Renal pelvis (tissue), 12 donors: ENCODE measurements at places on chromosomes 1 and 21.

GRCh38 chr1:157157501-157158190 lies 19.5 kb upstream of the ETV3 start:
- no peak for DNase-seq

DNA sequence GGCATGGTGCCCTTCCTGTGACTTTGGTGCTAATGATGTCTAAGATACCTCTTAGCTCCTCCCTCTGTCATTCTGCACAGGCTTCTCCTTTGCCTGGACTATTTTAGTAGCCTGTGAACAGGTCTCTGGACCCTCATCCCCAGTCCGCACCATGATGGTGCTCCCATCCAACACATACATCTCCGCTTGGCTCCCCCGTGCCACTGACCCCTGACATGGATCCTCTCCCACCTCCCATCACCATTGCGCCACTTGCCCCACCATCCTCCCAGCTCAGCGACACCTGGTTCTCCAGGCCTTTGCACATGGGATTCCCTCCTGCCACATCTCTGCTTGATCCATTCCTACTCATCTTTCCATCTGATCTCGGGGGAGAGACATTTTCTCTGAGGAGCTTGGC lies 33.9 kb downstream of the RUNX3 start:
- DNase-seq, result no peak

GRCh38 chr1:117574161-117574835 lies 31.6 kb upstream of the TENT5C start:
- DNase-seq, result no peak

GRCh38 chr1:112457955-112458354 lies 50.8 kb upstream of the WNT2B start:
- no peak for DNase-seq

GRCh38 chr1:3482378-3482849 lies 27.9 kb downstream of the ARHGEF16 start:
- no peak for DNase-seq

- no peak for DNase-seq
Measured at GRCh38 chr1:7483634-7484383, 287.3 kb upstream of the VAMP3 start.

DNA sequence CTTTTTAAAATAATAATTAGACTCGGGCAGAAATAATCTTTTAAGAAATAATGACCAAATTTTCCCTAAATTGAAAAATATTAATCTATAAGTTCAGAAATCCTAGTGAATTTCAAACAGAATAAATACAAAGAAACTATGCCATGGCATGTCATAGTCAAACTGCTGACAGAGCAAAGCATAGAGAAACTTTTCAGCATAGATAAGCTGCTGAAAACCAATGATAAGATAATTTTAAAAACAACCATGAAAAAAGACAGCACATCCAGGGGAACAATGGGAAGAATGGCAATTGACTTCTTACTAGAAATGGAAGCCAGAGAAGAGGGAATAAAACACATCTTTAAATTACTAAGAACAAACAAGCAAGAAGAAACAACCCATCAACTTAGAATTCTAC lies 19.8 kb downstream of the CD1D start:
- DNase-seq, result no peak

DNA sequence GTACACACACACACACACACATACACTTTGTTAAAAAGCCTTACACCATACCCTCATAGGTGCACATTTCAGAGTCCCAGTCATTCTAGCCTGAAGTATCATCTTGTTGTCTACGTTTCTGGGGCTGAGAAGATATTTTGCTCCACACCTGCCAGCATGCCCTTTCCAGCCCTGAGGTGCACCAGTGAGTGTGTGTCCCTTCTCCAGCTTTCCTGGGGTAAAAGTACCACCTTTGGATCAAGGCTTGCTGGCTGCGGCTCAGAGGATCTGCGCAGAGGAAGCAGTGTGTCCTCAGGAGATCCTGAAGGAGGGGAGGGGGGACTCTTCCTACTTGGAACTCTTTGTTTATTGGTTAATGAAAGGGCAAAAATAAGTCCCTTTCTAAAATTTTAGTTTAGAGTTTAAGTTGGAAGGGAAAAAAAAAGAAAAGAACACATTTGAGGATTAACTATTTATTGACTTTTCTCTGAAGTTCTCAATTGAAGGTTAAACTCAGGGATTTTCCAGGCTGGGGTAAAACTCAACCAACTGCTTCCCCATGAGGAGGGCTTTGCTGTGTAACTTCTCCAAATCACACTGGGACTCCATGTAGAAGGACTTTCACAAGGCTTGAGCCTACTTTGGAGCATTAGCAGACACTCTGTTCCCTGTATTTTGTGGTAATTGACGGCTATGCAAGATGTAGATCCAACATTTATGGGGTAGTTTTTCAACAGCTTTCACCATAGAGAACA lies 200.3 kb upstream of the SGIP1 start:
- no peak for DNase-seq

DNA sequence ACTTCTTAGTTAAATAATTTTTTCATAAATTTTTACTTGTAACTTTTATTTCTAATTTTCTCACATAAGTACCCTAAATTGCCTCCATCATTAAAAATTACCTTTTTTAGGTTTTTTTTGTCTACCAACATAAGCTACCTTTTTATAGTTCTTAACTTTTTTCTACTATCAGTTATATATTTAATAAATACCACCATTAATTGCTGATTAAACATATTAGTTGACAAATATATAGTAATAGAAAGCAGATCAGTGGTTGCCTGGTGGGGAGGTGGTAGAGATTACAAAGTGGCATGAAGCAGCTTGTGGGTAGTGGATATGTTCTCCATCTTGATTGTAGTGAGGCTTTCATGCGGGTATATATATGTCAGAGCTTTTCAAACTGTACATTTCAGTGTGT lies 6.1 kb upstream of the SH3BP5L start:
- DNase-seq, result no peak

- DNase-seq, result no peak
Measured at GRCh38 chr1:30353637-30354036, 369.7 kb downstream of the MATN1 start.

DNA sequence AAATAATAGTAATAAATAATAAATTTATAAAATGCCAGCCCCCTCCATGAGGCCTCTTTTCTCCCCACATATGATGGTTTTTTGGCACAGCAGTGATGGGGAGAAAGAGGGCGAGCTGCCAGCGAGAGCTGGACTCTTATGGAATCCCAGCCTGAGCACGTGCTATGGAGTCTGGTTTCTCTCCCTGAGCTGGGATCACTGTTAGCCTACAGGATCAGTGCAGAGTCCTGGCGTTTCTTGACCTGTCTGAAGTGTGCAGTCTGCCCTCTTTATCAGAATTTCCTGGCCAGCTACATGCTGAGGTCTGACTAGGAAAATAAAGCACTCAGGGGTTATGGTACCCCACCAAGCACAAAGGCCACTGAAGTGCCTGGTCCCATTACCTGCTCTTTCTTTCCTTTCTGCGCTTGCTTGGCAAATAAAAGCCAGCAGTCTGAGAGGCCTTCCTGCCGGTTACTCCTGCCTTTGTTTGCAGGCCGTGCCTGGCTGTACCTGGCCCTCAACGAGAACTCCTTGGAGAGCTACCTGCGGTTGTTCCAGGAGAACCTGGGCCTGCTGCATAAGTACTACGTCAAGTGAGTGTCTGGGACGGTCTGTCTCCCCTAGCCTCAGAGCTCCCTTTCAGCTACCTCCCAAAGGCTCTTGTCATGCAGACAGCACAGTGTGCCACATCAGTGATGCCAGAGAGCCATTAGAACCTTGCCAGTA lies 18.5 kb upstream of the SLC25A34 start:
- DNase-seq, result no peak

- DNase-seq, result no peak
Measured at GRCh38 chr1:168488138-168488537, 55.7 kb downstream of the XCL2 start.

- DNase-seq, result peak; percentile 38
Measured at GRCh38 chr1:32334864-32335534, 1.0 kb downstream of the MARCKSL1 start.

- DNase-seq, result no peak
Measured at GRCh38 chr1:184189361-184189760, 137.8 kb downstream of the TSEN15 start.

- DNase-seq, result no peak
Measured at GRCh38 chr1:206856674-206857464, 8.6 kb upstream of the IL20 start.

GRCh38 chr1:47663286-47663685 lies 225.4 kb downstream of the FOXD2 start:
- DNase-seq, result no peak

GRCh38 chr1:114669562-114670082 lies at the start of gene DENND2C:
Gene DENND2C, minus strand, starts transcription at chr1:114670049. Its CDS starts 44,065 bp downstream, at chr1:114625984.
- DNase-seq, result no peak

- no peak for DNase-seq
Measured at GRCh38 chr1:84849357-84849975, 43.5 kb downstream of the LPAR3 start.

- DNase-seq, result no peak
Measured at GRCh38 chr1:235622936-235623779, 26.4 kb downstream of the GNG4 start.

DNA sequence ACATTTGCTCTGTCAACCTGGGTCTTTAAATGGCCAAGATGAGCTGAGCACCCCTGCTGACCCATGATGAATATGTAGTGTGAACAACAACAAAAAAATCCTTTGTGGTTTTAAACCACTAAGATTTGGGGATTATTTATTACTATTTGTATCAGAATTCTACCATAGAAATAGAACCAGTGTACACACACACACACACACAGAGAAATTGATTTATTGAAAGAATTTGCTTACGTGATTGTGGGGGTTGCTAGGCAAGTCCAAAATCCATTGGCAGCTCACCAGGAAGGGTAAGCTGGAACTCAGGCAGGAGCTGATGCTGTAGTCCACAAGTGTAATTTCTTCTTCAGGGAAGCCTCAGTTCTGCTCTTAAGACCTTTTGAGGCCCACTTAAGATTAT lies 82.5 kb upstream of the MAP1LC3C start:
- no peak for DNase-seq

DNA sequence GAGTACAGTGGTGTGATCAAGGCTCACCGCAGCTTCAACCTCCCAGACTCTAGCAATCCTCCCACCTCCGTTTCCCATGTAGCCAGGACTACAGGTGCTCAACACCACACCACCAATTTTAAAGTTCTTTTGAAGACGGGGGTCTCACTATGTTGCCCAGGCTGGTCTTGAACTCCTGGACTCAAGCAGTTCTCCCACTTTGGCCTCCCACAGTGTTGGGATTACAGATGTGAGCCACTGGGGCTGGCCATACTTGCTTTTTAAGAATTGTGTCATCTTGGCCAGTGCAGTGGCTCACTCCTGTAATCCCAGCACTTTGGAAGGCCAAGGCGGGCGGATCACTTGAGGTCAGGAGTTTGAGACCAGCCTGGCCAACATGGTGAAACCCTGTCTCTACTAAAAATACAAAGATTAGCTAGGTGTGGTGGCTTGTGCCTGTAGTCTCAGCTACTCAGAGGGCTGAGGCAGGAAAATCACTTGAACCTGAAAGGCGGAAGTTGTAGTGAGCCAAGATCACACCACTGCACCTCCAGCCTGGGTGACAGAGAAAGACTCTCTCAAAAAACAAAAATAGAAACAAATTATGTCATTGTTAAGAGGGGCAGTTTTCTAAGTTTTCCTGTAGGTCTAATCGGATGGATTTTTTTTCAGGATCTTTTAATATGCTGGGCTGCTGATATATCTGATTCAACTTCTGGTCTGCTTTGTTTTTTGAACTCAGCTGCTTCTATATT lies 18.7 kb downstream of the AK4 start:
- DNase-seq, result no peak

DNA sequence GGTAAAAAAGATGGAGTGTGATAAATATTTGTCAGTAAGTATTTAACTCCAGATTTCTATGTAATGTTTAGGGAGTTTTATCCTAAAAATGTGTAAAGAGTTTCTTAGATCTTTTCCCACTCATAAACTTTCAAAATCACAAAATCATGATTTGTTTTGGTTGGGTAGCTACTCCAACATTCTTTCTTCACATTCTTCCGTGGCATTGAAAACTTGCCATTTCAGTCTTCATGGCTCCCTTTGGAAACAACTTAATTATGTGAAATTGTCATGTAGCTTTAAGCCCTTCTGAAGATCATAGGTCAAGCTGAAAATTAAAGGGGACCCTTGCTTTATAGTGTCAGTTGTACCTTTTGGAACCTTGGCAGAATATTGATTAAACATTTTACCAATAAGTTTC lies 73.2 kb downstream of the ADGRL2 start:
- DNase-seq, result no peak

- DNase-seq, result no peak
Measured at GRCh38 chr1:94951509-94952208, 24.7 kb upstream of the CNN3 start.

DNA sequence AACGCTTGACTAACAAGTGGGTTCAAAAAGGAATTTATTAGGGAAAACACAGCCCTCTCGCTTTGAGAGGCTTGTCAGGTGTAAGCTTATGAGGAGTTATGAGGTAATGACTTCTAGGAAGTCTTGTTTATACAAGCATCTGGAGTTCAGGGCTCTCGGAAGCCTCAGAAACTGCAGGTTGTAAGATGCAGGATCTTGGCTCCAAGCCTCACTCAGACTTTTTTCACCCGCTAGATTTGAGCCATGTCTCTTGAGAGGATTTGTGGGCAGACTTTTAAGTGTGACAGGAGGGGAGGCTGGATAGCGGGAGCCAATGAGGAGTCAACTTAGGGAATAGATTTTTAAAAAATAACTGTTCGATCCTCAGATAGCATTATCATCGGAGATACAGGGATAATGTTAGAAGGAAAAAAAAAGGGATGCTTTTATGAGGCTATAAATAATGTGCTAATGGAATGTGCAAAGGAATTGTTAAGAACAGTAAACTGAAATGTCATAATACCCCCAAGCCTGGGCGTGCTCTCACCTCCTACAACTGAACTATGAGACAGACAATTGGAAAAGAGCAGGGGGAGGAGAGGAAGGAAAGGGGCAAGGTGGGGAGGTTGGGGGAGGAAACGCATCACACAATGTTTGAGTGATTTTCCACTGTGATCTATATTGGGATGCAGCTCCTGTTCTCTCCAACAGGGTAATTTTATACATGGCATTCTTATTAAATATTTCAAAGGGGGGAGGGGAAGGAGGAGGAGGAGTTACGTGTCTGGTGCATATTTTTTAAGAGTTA lies 107.4 kb upstream of the ESRRG start:
- no peak for DNase-seq

- no peak for DNase-seq
Measured at GRCh38 chr1:207470927-207471326, 16.8 kb downstream of the CR2 start.

DNA sequence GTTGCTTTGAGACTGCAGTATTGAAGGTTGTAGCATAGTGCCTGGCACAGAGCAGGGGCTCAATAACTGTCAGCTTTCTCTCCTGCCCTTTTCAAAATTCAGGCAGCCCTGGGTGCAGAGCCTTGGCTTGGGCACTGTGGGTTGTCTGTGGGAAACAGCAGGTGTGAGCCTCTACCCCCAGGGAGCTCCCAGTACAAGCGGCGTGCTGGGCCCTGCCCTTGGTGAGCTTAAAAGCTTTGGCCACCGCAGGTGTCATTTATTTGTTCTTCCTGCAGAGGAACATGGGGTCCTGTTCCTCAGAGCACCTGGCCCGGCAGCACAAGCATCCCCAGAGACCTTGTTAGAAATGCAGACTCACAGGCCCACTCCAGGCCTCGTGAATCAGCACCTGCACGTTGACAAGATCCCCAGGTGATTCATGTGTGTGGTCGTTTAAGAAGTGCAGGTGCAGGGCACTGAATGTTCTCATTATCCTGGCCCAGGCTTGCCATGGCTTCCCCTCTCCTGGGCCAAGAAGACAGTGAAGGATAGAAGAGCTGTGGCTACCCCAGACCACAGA lies 29.9 kb upstream of the IGSF21 start:
- no peak for DNase-seq
